ENCODE measurements at places on chromosomes 5 and 9.

- peak; percentile 75 for DNase-seq
Observed at GRCh38 chr5:143434261-143435209, 31.0 kb upstream of the NR3C1 start.

DNA sequence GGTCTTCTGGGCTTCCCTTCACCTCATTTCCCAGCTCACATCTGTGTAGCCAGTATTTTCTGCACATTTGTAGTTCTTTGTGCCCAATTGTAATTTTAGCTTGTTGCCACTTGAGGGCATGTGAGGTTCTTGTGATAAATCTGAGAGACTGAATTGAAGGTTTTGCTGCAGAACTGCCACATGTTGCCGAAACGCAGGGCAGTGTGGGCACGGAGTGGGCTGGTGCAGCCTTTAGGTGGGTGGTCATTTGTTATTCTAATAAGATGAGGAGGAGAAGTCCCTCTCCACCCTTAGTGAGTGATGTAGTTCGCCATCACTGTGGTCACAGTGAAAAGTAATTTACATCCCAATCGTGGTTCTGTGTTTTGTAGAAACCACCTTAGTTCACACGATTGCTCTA, 21.2 kb downstream of the OTULIN start:
- DNase-seq, result peak; percentile 71

DNA sequence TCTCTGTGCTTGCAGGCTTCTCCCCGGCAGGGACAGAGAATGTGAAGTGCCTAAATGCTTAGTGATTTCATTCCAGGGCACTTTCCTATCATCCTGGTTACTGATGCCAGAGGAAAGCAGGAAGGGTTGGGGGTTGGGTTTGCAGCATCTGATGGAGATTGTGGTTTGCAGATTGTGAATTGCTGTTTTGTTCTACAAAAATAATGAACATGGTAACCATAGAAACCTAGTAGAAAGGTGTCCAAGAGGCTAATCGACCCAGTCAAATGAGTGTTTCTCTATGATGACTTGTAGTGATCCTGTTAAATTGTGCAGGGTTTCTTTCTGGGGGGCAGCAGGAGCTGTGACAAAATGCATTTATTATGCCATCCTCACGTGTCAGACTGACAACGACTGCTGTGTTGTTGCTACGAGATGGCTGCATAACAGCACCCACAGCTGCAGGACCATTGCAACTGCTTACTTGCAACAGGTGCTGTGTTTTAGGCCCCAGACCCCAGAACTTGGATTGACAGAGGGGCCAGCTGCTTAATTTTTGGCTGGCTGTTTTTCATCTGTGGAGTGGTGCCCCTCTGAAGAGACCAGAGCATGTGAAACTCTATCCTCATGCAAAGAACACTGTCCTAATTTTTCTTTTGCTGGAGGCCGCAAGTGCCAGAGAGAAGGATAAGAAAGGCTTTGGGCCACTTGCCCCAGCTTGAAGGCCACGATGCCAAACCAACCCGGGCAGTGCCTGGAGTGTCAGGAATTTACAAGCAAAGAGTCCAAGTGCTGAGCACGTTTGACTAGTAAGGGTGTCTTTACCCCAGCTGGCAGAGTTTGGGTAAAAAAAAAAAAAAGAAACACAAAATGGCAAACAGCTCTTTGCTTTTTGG, 397.8 kb downstream of the GADD45G start:
- no peak for DNase-seq

GRCh38 chr9:16312962-16313546, 557.4 kb downstream of the BNC2 start:
- no peak for DNase-seq

GRCh38 chr5:150209099-150209635, 19.3 kb downstream of the SLC6A7 start:
- peak; percentile 35 for DNase-seq

DNA sequence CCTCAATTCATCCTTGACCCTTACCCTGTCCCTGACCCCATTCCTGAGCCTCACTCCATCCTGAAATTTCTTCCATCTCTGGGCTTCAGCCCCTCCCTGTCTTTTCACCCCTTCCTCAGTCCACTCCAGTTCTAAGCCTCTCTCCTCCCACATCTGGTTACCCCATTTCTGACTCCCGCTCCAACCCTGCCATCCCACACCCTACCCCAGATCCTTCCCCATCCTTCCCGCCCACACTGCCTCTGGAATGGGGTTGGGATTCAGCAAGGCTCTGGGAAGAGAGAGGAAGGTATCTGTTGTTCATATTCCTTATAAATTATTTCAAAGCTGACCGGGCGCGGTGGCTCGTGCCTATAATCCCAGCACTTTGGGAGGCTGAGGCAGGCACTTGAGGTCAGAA, 29.9 kb upstream of the MVB12B start:
- DNase-seq, result no peak

GRCh38 chr5:42876375-42876844, 64.7 kb upstream of the SELENOP start:
- no peak for DNase-seq

GRCh38 chr5:74143721-74144330, 496.7 kb downstream of the ENC1 start:
- no peak for DNase-seq

- no peak for DNase-seq
Observed at GRCh38 chr5:18761801-18762200, 1127.5 kb downstream of the TAF11L14 start.

DNA sequence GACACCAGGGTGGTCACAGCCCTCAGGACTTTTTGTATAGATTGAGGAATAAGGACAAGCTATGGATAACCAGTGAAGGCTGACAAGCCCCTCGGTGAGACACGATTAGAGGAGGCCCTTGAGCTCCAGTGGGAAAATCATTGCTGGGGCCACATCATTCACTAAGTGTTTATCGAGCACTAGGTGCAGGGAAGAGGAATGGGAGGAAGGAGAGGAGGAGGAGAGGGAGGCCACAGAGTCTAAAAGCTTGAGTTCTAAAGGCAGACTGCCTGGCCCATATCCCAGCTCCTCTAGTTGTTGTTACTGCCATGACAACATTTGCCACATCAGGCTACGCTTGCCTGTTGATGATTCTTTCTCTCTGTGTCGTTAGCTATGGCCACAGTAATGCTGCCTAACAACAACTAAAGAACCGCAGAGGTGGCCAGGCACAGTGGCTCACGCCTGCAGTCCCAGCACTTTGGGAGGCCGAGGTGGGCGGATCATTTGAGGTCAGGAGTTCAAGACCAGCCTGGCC, 37.6 kb downstream of the NKX2-5 start:
- no peak for DNase-seq

GRCh38 chr9:4741365-4742089, 525 bp upstream of the AK3 start:
- DNase-seq, result peak; percentile 12

- no peak for DNase-seq
Observed at GRCh38 chr5:170425731-170426130, 36.6 kb upstream of the KCNMB1 start.

- no peak for DNase-seq
Observed at GRCh38 chr5:31824869-31825517, 186.1 kb downstream of the PDZD2 start.

DNA sequence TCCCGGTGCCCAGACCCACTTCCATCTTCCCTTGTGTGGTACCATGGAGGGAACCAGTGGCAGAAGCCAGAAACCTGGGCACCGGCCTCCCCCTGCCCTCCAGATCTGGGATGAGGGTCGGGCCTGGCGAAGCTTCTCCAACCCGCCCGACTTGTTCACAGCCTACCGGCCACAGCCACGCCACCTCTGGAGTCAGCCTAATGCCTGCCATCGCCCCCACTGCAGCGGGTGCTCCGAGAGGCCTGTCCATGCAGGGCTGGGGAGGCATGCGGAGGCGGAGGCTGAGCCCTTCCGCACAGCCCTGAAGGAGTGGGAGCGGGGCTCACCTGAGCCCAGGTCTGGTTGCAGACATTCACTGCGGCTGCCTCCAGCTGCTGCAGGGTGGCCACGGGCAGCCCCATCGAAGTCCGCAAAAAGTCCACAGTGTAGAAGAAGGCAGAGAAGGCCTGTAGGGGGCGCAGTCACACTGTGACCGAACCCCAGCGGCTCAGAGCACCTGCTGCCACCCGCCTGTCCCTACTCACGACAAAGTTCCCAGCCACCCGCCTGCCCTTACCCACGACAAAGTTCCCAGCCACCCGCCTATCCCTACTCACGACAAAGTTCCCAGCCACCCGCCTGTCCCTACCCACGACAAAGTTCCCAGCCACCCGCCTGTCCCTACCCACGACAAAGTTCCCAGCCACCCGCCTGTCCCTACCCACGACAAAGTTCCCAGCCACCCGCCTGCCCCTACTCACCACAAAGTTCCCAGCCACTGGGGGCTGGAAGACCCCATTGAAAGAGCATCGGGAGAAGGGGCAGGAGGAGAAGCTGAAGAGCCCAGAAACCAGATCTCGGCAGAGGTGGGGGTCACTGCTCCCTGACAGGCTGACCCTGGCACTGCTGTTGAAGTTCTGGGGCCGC, 3.8 kb upstream of the NPDC1 start:
- DNase-seq, result peak; percentile 65

DNA sequence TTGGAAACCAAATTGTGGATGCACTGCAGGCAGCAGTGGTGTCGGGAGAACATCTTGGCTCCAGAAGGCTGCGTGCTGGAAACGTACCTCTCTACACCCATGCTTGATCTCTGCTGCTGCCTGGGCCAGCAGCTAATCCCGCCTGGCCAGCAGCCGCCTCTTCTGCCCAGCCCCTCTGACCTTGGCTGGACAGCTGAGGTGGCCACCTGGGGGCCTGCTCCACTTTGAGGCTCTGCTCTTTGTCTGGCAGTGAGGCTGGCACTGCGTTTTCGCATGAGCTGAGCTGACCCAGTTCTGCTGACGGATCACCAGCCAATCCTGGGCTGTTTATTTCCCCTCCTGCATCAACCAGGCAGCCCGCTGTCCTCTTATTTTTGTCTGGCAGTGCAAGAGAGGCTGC, 154.9 kb downstream of the TENT4A start:
- no peak for DNase-seq

- DNase-seq, result no peak
Observed at GRCh38 chr5:122501089-122501435, 189.0 kb downstream of the SNCAIP start.

DNA sequence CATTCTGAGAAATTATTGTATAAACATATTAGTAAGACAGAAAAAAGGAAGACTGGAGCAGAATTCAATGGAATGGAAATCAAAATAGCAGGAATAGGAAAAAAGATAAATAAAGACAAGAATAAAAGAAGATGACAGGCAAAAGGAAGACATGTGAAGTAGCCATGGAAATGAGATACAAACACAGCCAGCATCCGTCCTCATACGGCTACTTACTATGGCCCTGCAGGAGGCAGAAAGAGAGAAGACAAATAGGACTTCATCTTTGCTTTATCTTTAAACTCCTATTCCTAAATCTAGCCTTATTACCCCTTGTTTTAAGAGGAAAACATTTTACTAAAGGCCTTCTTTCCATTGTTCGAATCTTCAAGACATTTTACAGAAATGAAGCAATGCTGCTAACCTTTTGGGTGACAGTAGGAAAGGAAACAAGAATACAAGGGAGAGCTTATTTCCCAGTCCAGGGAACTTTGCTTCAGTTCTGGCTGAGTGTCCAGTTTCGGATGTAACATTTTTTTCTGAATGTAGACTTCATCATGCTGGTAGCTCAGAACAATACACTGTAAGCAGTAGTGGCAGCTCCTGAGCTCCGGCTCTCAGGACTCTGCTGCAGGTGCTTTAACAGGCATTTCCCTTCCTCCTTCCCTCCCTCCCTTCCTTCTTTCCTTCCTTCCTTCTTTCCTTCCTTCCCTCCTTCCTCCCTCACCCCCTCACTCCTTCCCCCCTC, 106.4 kb upstream of the SLC12A2 start:
- DNase-seq, result no peak

GRCh38 chr9:108967916-108968315, 33.7 kb downstream of the ABITRAM start:
- no peak for DNase-seq

Data from CD4-positive, alpha-beta T cell treated with Interleukin-17A for 1 hour (primary cell).